ENCODE measurements at places on chromosomes 3 and 15.

DNA sequence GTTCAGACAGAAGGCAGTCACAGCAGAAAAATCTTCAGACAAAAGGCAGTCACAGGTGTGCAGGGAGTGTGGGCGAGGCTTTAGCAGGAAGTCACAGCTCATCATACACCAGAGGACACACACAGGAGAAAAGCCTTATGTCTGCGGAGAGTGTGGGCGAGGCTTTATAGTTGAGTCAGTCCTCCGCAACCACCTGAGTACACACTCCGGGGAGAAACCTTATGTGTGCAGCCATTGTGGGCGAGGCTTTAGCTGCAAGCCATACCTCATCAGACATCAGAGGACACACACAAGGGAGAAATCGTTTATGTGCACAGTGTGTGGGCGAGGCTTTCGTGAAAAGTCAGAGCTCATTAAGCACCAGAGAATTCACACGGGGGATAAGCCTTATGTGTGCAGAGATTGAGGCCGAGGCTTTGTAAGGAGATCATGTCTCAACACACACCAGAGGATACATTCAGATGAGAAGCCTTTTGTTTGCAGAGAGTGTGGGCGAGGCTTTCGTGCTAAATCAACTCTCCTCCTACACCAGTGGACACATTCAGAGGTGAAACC, 27.6 kb downstream of the ZNF589 start:
- no peak for DNase-seq

- no peak for DNase-seq
These were observed 8.0 kb downstream of the DNAJA4 start for GRCh38 chr15:78272316-78272715.

- DNase-seq = no peak
These were observed 516.1 kb upstream of the GOLIM4 start for GRCh38 chr3:168611826-168612225.

DNA sequence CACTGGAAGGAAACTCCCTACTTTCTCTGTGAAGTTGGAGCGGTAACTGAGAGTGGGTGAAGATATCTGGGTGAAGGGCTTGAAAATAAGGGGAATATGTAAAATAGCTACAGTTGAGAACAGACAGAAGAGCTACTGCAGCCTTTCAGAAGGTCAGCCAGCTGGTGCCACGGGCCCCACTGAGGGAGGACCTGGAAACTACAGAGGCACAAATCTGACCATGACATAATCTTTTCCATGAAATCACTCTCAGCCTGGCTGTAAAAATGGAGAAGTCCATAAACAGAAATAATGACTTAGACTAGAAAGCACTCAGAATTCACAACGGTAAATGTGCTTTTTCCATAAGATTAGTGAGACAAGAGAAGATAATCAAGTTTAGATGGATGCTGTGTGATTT, 46.4 kb downstream of the ST3GAL6 start:
- no peak for DNase-seq

- no peak for DNase-seq
These were observed 2.2 kb downstream of the LTK start for GRCh38 chr15:41511331-41511898.

DNA sequence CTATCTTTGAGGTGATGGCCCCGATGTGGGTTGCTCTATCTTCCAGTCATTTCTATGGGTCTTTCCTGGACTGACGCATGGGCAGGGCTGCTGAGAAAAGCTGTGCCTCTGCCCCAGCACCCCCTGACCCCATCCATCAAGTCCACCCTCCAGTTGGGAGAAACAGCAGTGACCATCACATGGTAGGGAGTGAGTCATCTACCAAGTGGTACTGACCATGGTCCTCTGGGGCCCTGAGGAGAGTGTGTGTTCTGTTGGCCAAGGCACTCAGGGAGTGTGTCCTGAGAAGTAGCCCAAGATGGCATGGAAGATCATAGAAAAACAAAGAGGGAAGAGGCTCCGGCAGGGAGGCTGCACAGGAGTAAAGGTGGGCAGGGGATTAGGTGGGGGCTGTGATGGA, 1.6 kb upstream of the DNAH1 start:
- DNase-seq = no peak

DNA sequence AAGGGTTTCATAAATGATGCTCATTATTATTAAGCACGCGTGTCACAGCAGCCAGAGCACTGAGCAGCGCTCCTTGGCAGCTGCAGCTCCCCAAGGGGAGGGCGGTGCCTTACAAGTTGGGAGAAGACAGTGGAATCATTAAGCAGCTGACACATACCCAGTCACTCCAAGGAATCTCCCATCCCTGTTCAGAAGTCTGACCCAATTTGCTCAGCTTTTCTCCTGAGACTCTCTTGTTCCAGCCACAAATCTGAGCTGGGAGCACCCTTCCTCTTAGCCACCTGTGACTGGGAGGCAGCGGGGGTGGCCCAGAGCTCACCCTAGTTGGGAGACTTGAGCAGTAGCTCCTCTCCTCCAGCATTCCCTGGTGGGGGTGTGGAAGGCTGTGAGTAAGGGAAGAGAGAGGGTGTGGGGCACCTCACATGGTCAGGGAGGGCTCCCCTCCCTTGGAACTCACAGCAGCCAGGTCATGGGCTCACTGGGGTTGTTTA, 64.3 kb downstream of the DUT start:
- peak; percentile 68 for DNase-seq

- DNase-seq = no peak
These were observed 107.0 kb downstream of the UBE3A start for GRCh38 chr15:25331860-25332259.

GRCh38 chr3:65873028-65873427, 165.7 kb downstream of the MAGI1 start:
- no peak for DNase-seq

DNA sequence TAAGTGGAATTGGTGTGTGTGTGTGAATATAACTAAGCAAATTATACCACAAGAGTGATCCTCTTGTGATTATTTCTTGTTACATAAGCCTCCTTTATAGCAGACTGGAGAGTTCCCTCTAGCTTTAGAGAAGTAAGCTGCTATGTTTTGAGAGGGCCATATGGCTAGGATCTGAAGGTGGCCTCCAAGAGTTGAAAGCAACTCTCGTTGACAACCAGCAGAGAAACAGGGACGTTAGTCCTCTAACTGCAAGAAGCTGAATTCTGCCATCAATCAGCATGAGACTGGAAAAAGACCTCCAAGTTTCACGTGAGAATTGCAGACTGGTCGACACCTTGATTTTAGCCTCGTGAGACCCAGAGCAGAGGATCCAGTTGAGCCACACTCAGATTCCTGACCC, 278.5 kb upstream of the ZNF717 start:
- DNase-seq = no peak

- DNase-seq = no peak
These were observed 46.8 kb downstream of the CMTM6 start for GRCh38 chr3:32455609-32456428.

DNA sequence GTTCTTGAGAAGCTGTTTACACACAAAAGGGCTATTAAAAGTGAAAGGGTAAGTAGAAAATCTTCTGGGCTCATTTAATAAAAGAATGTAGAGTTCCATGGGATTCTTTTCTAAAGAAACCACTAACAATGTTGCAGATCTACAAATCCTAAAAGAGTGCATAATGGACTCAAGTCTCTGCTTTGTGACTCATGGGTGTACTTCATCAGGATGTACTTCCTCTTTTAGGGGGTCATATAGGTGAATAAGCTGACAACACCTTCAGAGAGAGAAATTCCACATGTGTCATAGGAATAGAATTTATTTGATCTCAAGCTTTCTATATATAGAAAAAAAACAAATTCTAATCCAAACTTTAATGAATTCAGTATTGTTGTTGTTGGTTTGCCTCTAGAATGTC, 355.5 kb downstream of the TIGIT start:
- no peak for DNase-seq

DNA sequence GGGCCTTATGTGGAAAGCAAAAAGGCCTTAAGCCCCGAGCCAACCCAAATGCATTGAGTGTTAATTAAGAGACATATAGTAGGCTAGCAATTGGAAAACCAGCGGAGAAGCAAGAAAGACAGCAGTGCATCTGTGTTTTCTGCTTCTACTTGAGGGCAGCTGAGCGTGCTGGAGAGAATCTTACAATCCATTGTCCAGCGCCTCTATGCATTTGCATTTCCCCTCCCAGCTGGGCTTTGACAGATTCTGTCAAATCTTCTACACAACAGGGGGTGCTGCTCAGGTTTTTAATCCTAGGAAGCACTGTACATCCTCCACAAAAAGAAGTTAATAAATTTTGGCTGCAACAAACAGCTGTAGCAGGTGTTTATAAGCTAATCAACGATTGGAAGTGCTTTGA, 23.9 kb downstream of the SSR3 start:
- no peak for DNase-seq

GRCh38 chr3:59388555-59389270, 338.9 kb upstream of the CFAP20DC start:
- no peak for DNase-seq

- DNase-seq = peak; percentile 27
These were observed 193.9 kb downstream of the TLE3 start for GRCh38 chr15:69903470-69904469.

DNA sequence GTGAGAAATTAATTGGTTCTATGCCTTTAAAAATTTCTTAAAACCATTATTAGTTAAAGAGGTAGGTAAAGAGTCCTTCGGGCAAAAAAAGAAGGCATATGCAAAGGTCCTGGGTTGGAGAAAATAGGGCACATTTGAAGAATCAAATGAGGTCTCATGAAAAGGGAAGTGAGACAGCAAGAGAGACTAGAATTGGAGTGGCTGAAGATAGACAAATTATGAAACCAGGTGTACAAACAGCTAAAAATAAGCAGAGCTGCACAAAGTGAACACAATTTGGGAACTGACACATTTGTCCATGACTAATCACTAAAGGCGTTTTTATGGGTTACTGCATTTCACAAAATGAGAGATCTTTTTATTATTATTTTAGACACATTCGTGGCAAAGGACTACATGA, 581.2 kb downstream of the PYDC2 start:
- DNase-seq = no peak

- DNase-seq = no peak
These were observed 101.5 kb downstream of the PGPEP1L start for GRCh38 chr15:98905963-98906711.

DNA sequence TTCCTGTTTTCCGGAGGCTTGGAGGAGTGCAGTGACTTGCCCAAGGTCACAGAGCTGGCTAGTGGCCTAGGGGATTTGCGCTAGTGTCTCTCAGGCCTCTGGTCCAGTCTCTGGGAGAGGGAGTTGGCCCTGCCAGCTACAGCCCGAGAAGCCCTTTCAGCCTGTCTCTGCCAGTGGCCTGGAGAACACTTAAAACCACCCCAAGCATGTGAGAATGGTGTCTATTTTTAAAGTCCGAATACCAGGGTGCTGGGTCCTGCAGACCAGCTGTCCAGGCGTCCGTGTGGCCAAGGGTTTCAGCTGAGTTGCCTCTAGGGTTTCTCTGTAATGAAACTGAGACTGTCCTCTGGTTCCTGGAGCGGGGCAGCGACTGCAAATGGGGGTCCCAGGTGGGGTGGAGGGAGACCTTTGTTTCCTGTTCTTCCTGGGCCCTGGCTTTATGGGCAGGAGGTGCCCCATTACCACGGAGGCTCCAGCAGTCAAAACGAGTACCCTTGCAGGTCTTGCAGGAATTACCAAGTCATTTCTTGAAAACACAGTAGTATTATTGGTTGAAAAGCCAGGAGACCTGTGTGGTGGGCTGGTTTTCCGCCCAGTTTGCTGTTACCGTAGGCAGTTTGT, 2.2 kb downstream of the CAND2 start:
- no peak for DNase-seq

- no peak for DNase-seq
These were observed 515.3 kb downstream of the ZBBX start for GRCh38 chr3:166864473-166865467.

- peak; percentile 73 for DNase-seq
These were observed 48.0 kb upstream of the FSTL1 start for GRCh38 chr3:120498556-120499346.

DNA sequence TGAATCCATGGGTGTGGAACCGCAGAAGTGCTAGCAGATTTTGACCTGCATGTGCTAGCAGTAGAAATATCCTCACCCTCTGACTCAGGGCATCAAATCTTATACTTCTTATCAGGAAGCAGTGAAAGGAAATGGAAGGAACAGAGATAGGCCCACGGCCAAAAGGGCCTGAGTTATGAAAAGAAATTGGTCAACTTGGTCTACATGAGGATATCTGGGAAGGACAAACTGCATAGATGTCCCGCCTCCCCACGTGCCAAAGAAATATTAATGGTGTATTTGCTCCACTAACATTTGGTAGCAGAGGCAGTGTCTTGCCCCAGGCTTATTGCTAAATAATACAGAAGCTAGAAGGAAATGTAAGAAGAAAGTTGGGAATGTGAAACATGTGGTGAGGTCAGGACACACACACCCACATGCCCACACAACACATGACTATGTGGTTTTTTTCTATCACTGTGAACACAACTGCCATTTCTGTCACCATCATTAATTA, 93.6 kb upstream of the COL8A1 start:
- no peak for DNase-seq

- DNase-seq = no peak
These were observed 23.5 kb downstream of the RUVBL1 start for GRCh38 chr3:128100161-128100560.

- no peak for DNase-seq
These were observed 19.7 kb upstream of the MAP6D1 start for GRCh38 chr3:183845090-183845489.

DNA sequence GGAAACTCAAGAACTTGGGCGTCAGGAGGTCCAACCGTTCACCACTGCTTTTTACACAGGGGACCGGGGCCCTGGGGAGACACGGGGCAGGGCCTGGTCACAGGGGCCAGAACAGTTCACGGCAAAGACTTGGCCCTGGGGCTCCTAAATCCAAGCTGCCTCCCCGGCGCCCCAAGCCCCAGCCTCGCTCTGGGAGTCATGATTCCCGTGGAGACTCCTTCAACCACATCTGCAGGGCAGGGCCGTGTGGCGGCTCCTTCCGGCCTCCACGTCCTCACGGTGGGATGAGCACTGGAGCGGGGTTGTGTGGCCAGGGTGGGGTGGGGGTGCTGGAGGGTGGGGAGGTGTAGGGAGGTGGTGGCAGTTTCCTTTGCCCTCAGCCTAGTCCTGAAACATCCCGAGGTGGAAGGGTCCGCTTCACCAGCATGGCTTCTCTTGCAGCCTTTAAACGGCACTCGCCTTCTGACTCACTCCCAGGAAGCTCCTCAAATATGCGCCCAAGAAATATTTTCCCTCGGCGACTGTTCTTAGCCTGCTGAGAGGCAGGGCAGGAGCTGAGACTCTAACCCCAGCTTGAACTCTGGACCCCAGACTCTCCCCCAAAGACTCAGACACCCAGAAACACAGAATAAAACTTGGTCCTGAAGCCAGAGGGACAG, 1.8 kb downstream of the MUC4 start:
- no peak for DNase-seq

DNA sequence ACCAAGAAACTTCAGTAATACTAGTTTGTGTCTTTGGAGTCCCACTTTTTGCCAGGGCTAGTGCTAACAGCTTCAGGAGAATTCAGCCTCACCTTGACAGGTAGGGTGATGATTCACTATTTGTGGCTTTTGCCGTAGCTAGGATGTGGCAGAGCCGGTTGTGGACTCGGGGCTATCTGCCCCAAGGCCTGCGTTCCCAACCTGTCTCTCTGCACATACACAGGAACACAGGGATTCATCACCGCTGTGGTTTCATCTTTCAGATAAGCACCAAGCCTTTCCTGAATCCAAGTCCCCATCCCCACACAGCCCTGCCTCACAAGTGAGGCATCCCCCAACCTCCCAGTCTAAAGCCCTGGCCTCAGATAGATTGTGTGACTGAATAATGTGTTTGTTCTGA, 45.2 kb upstream of the POLG start:
- DNase-seq = no peak

- DNase-seq = no peak
These were observed 97.5 kb downstream of the SLC49A4 start for GRCh38 chr3:122892118-122892960.

Data from AG08396 (cell line).